CD4-positive, alpha-beta memory T cell (primary cell): ENCODE measurements at places on chromosomes 13 and 19.

DNA sequence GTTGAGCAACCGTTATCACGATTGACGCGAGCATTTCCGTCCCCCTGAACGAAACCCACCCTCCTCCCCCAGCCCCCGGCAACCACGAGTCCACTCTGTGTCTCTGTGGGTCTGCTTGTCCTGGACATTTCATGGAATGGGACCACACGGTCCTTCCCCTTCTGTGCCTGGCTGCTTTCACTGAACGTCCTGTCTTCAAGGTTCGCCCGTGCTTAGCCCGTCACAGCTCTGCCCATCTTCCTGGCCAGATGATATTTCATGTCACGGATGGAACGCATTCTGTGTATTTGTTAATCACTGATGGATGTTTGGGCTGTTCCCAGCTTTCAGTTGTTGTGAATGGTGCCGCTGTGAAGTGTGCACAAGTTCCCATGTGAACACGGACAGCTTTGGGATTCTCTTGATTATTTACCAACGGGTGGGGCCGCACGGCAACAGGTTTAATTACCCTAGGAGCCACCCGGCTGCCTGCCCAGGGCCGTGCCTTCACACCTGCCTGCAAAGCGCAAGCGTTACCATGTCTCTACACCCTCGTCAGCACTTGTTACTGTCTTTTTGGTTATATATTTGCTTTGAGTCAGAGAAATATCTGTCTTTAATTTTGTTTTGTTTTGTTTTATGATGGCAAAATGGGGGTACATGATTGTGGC is 42.5 kb downstream of the RASA3 start:
- no peak for DNase-seq

- no peak for DNase-seq
These were observed 92.7 kb downstream of the NALCN start for GRCh38 chr13:101323601-101324000.

DNA sequence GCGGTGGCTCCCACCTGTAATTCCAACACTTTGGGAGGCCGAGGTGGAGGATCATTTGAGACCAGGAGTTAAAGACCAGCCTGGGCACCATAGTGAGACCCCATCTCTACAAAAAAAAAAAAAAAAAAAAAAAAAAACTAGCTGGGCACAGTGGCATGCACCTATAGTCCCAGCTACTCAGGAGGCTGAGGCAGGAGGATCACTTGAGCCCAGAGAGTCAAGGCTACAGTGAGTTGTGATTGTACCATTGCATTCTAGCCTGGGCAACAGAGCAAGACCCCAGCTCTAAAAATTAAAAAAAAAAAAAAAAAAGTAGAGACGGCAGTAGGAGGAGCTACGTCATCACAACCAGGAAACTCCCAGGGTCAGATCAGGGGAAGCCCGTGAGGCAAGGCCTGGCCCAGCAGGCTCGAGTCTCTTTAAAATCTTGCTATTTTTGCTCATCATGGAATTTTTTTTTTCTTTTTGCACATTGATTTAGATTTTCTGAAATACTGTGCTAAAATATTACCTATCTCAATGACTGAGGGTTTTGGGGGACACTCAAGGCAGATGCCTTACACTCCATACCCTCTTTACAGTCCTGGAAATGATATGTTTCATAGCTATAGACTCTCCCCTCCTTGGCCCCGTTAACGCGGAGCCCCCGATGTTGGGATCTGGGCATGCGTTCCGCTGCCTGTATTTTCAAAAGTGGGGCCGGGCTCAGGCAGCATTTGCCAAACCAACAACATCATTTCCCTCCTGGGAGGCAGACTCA is 44.4 kb upstream of the USE1 start:
- DNase-seq = peak; percentile 22

- peak; percentile 46 for DNase-seq
These were observed 41.6 kb downstream of the TM9SF2 start for GRCh38 chr13:99542788-99543406.

GRCh38 chr19:7986321-7987113 is 18.9 kb downstream of the ELAVL1 start:
- no peak for DNase-seq

- DNase-seq = peak; percentile 27
These were observed 7.4 kb upstream of the CERS1 start for GRCh38 chr19:18903156-18904037.

DNA sequence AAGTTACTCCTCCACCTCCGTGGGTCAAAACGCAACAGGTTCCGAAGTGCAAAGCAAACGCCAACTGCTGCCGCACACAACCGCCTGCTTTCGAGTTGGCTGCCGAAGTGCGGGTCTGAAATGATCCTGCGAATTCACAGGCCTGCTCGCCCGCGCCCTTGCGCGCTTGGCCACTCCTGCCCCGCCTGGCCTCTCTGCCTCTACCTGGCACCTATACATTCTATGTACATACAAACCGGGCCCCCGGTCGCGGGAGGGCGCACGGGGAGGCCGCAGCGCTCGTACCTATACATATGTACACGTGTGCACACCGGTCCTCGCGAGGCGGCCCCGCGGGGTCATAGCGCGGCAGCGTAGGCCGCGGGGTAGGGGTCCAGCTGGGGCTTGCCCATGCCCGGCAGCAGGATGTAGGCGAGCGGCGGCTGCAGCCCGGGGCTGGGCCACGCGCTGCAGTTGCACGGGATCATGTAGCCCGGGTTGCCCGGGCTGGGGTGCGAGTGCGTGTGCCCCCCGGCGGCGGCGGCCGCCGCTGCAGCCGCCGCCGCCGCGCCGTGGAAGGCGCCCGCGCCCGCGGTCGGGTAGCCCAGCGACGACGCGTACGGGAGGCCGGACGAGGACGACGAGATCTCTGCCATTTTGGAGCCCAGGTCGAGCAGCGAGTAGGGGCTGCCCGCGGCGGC is 1.3 kb downstream of the SOX21 start:
- no peak for DNase-seq

DNA sequence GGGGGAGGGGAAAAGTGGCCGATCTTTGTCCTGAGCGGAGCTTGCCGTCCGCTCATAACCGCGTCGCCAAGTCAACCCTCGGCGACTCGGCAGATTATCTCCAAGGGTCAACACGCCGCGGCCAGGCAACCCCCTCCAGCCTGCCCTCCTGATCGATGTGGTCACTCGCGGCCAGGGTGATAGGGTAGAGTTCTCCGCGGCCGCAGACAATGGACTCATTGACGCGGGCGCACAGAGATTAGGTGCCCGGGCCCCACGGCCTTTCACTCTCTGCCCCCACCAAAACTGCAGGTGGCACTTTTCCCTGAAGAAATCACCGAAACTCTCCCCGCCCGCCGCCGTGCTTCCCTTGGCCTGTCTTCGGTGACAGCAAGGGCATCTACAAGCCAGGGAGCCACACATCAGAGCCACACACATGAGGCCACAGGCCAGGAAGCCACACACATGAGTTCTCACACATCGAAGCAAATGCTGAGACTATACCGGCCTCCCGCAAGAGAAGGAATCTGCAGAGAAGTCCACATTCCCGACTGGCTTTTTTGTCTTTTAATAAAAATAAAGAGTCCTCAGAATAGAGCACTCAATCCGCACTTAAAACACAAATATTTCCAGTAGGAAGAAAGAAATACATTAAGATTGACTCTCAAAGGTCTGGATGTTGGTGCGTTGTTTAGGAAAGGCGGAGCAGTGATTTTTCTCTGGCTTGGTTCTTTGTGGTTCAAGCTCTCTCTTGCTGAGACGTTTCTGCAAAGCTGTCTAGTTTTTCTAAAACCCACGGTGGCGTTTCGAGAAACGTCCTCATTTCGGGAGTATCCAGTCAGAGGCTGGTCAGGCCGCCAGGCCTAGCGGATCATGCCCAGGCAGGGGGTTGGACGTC is 1.5 kb upstream of the PDX1 start:
- DNase-seq = no peak

DNA sequence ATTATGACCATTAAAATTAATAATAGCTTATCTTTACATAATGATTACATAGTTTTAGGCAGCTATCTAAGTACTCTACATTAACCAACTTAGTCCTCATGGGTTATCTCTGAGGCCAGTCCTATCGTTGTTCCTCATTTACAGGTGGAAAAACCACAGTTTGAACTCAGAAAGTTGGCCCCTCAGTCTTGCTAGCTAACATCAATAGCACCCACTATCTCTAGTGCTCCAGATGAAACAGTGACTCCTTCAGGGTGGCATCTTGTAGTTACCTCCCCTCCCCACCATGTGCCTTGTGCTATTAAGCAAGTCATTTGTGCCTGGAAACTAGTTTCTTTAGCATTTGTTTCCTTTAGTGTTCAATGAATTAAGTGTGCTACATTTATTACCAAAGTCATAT is 1086.7 kb downstream of the EFNB2 start:
- DNase-seq = no peak

DNA sequence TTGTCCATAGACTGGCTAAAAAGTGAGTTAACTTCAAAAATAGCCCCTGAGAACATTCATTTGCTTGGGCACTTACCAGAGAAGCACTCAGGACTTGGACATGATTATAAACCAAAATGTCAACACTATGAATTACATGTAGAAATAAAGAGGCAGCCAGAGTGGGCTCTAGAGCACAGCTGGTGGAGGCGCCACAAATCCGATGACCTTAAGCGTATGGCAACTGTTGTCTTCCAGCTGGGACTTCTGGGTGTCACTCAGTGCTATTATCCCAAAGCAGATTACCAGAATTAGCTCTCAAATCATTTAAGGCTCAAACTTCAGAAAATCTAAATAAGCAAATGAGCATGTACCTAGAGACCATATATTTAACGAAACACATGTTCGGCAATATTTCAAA is 1255.5 kb upstream of the SLC10A2 start:
- DNase-seq = no peak

- no peak for DNase-seq
These were observed 100.0 kb downstream of the RNF17 start for GRCh38 chr13:24863748-24864540.

GRCh38 chr13:77919921-77920294 is 1.3 kb upstream of the EDNRB start:
- no peak for DNase-seq

DNA sequence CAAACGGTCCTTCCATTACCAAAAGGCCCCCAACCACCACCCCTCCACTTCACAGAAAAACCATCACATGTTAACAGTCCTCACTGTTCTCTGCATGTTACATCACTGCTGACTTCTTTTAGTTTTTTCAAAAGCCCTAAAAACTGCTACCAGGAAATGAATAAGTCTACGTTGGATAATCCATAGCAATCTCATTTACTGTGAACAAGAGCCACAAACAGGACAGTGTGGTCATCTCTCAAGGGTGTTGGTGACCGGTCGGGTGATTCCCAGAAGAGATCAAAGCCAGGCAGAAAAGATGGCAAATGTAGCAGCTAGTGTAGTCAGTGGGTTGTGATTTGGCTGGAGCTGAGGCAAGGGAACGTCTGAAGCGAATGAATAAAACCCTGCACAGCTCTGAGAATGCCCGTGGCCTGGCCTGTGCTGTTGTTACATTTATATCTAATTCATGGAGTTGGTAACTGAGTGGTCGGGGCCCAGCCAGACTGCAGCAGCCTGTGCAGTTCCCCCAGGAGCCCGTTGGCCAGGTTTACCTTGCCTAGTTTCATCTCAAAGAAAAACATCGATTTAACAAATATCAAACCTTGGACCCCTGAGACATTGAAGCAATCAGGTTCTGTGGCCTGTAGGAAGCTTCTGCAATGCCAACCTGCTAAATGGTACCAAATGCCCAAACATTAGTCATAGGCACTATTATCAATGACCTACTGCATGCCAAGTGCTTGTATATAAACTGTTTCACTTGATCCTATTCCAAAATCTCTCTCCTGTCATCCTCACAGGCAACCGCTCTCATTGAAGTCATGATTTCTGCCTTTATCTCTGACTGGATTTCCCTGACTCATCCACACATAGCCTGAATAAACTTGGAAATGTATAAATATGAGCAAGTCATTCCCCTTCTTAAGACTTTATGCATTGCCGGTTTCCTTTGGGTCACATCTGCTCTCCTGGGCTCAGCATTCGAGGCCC is 153.8 kb upstream of the SERP2 start:
- DNase-seq = no peak

GRCh38 chr19:51803967-51804366 is 9.0 kb downstream of the FPR3 start:
- DNase-seq = no peak

DNA sequence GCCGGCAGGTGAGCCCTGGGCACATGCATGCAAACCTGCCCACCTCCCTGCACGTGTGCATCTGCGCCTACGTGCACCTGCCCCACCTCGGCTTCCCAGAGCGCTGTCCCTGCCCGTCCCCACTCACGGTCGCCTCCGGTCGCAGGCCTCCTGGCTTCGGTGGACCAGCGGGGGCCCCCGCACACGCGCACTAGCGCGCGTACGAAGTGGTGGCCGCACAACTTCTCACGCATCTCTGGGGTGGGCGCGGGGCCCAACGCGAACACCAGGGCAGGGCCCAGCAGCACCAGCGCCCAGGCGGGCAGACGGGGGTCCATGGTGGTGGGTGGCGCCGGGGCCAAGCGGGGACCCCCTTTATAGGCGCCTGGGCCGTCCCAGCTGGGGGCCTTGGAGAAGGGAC is at the start of gene INSL3:
TSS of gene INSL3 (minus strand) at position 330 of the 400 bp plus-strand sequence. CDS start at position 317, 13 bp downstream.
- no peak for DNase-seq

- no peak for DNase-seq
These were observed 47.4 kb upstream of the PCDH20 start for GRCh38 chr13:61463024-61463423.

- no peak for DNase-seq
These were observed 44.5 kb upstream of the EPHX3 start for GRCh38 chr19:15276620-15277215.

GRCh38 chr13:27569405-27569804 is 50.9 kb downstream of the LNX2 start:
- DNase-seq = no peak

- no peak for DNase-seq
These were observed 11.2 kb downstream of the ANO8 start for GRCh38 chr19:17323300-17323963.

GRCh38 chr19:19103167-19103566 is 35.1 kb downstream of the TMEM161A start:
- no peak for DNase-seq

- DNase-seq = no peak
These were observed 19.3 kb downstream of the ZNF583 start for GRCh38 chr19:56423276-56423984.

DNA sequence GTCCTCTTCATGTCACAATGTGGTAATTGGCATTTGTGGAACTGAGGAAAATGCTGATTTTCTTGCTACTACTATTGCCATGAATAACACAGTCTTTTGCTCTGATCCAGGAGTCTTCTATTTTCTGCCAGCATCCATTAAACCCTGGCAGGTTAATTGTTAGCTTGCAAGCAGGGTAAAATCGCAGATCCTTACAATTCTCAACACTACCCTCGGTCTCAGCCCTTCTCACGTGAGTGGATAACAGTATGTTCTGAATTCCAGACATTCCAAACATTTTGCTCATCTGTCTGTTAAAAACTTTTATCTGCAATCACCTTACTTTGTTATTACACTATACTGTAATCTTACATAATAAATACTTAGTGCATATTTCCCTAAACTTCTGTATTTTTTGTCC is 251.3 kb upstream of the ATXN8OS start:
- no peak for DNase-seq

DNA sequence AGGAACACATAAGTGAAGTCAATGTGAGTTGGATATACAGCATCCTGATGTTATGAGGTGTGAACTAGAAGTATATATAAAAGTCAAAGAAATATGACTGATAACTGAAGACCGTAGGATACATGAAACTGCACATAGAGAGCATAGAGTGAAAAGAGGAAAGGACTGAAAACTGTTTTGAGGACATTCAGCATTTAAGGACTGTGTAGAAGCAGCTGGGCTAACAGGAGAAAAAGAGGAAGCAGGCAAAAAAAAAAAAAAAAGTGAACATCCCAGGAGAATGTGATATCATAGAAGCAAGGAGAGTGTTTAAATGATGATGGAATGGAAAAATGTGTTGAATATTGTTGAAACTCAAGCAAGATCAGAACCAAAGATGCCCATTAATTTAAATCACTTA is 363.5 kb downstream of the PCDH20 start:
- no peak for DNase-seq
